ENCODE measurements at places on chromosomes 5 and 9.

GRCh38 chr5:171845857-171846256 is 60.2 kb downstream of the SMIM23 start:
- no peak for DNase-seq

DNA sequence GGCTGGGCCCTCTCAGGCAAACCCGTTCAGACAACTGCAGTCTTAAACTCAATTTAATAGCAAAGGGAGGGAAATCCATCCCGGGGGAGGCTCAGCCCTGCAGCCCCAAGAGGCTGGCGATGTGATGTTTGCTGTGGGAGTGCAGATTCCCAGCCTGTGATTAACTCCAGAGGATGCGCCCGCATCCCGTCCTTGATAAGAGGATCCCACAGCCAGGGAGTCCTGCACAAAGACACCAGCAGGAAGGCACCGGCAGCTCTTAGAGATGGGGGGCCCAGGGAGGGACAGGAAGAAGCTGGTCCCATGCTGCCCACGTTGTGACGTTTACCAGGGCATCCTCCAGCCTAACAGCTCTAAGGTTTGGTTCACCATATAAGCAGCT is 64.7 kb downstream of the MRPL36 start:
- no peak for DNase-seq

GRCh38 chr9:133576875-133577736 is 32.1 kb downstream of the FAM163B start:
- no peak for DNase-seq

GRCh38 chr5:171236651-171237050 is 72.4 kb upstream of the TLX3 start:
- DNase-seq: no peak

- DNase-seq: no peak
Measured at GRCh38 chr5:42250-42649, 49.7 kb upstream of the PLEKHG4B start.

- no peak for DNase-seq
Measured at GRCh38 chr9:128798896-128799295, 11.8 kb downstream of the TBC1D13 start.

- DNase-seq: no peak
Measured at GRCh38 chr5:34003941-34004340, 3.9 kb downstream of the AMACR start.

DNA sequence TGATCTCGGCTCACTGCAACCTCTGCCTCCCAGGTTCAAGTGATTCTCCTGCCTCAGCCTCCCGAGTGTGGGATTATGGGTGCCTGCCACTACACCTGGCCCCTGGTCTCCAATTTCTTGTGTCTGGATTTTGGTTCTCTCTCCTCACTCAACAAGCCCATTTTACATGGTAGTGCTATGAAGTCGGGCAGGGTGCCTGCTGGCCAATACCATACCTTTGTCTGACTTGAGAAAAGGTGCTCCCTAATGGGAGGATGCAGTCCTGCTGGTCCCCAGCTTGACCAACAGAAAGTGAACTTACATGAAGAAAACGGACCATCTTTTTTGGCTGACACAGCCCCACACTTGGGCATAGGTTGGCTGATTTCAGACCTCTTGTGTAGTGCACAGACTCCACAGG is 21.6 kb upstream of the PTGS1 start:
- DNase-seq: no peak

DNA sequence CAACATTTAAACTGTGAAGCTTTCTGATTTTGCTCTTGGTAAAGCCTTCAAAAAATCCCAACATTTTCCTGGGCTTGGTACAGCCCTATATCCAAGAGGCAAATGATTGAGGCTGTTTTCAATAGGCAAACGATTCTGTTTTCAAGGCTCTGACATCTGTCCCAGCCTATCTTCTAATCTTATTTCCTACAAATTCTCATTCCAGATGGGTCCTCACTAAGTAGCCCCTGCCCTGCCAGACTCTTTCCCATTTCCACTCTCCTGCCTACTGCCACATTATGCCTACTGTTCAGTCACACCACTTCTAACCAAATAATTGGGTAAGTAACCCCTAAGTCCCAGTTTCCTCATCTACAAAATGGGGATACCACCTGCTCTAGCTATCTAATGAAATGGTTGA is 3.5 kb downstream of the GBA2 start:
- no peak for DNase-seq

GRCh38 chr5:96329886-96330529 is 103.0 kb downstream of the PCSK1 start:
- no peak for DNase-seq

GRCh38 chr5:75701856-75702255 is 15.4 kb downstream of the POC5 start:
- DNase-seq: no peak

DNA sequence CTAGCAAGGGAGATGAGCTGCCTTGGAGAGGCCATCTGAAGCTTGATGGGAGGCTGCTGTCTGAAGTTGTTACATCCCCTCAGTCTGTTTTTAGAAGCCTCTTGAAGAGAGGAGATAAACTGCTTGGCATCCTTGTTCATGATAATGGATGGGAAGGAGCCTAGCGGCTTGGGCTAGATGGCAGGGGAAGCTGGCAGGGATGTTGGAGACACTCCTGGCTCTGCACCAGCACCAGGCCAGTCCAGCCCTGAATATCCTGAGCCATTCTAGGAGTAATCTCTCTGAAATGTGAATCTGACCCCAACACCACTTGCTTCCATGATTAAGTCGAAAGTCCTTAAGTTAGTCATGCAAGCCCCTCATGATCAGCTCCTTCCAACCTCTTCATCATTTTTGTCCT is 310.5 kb downstream of the NSG2 start:
- DNase-seq: no peak

- no peak for DNase-seq
Measured at GRCh38 chr5:13566871-13567339, 377.6 kb downstream of the DNAH5 start.

DNA sequence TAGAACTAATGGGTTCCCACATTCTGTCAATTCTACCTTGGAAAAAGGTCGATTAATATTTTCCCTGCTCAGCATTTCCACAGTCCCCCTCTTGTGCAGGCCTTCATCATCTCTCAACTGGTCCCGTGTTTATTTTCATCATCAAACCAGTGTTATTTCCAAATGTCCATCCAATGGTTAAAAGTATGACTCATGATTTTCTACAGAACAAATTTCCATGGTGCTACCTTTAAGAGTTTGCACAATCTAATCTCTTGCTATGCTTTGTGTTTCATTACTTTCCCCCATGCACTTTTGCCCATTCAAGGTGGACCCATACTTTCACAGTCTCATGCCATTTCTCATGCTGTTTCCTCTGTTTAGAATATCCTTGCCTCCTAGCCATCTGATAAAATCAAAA is 143.7 kb downstream of the CCDC192 start:
- no peak for DNase-seq

DNA sequence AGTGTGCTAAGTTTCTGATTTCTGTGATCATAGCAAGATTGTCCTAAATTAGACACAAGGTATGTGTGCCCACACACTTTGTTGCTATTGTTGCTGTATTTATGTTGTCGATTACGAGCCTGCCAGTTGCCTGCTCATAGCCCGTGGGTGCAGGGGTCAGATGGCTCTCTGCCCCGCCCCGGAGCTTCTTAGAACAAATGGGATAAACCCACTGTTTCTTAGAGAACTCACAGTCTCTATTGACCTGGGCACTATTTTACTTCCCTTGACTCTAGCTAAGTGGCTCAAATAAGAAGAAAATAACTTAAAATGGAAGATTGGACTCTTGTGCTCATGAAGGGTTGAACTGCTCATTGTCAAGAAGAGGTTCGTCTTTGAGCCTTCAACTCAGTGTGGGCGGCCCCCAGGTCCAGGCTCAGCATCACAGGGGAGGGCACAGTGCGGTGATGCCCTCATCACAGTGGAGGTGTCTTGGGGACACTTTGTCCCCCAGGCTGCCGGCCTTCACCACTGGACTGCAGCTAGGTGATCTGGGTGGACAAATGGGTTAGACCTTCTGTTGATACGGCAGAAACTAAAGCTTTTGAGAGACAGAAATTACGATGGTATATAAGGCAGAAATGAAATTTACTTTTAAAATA is 155.5 kb downstream of the TENT4A start:
- no peak for DNase-seq
